ENCODE measurements at places on chromosomes 1 and 21.

GRCh38 chr1:226061841-226062557, 517 bp upstream of the H3-3A start:
- peak; percentile 56 for DNase-seq

- no peak for DNase-seq
Measured at GRCh38 chr1:230823931-230824381, 44.4 kb downstream of the C1orf198 start.

DNA sequence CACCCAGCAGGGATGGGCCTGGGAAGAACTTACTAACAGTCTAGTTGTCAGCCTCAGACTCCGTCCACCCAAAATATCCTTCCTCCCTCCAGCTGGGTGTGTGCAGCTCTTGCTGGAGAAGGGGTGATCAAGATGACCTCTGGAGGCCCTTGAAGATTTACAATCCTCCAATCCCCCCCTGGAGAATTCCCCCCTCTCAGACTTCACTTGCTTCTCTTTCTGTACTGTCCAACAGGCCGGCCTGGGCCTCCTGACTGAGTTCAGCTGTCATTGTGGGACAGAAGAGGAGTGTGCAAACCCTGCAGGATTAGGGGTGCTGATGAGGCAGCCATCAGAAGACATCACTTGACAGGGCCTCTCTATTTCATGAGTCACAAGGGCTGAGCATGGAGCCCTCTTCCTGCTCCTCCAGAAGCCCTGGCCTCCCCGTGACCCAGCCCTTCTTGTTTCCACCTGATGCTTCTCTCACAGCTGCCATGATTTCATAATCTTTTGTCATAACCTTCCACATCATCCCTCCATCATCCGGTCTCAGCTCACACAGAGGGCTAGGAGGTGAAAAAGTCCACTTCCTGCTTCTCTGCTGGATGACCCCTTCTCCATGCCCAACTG, 17.5 kb upstream of the IGFN1 start:
- DNase-seq: no peak

DNA sequence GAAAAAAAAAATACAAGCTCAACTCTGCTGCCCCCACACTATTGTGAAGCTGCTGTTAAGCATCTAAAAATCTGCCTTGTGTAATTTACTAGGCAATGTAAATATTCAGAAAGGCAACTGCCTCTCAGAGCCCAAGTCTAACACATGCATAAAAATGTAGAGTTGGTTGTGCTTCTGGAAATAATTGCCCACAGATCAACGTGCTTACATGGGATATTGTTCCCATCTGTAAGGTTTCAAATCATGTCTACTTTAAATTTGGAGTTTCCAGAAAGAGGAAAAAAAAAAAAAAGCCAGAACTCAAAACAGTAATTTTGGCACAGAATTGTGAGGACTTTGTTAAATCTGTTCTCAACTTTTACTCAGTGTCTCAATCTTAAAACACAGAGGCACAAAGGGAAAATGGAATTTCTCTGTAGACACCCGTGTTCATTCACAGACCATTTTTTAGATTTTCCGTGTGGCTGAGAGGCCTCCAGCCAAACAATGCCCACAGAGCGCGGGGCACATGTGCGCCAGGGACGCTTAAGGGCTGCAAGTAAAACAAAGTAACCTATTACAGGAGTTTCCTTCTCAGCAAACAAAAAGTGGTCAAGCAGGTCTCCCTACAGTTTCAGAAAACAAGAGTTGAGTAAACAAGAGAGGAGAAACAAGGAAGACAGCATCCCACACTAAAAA, 115.5 kb downstream of the RERE start:
- no peak for DNase-seq

DNA sequence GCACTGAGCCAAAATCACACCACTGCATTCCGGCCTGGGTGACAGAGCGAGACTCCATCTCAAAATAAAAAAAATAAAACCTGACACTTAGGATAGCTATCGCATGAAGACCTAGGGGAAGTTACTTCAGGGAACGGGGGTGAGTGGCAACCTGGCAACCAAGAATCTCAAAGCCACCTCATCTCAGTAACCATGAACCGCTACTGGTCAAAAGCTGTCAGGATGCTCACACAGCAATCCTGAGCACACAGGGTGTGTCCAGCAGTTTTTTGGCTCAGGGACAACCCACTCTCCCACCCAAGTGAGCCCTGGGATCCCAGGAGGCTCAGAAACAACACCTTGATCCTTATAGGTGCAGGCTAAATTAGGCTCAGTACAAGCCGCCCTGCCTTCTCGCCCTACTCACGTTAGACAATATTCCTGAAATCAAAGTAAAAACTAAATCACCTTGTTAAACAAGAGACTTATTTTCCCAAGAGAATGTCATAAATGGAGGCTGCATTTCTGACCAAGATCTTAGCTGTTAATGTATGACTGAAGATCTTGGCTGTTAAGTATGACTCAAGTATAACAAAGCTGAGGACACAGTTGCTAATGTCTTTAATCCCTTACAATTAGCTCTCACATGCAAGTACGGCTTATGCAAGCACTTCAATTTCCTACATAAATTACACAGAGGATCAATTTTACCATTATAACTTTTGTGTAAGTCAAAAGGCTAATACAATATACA, 48.3 kb upstream of the NADK start:
- DNase-seq: no peak

DNA sequence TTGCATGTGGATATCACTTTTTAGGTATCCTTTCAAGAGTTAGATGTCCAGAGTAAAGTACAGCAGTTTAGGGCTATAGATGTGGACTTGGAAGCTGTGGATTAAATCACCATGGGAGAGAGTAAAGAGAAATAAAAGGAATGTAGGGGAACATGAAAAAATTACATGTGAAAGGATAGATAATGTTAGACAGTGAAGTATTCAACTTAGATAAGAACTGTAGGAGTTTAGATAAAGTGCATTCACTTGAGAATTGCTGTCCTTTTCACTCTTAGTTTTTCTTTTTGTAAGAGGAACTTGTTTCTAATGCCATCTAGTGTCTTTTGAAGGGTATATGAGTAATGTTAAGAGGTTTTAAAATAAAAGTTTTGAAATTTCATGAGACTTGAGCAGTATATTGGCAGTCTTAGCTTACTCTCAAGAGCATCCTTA, 40.1 kb downstream of the MAST2 start:
- DNase-seq: peak; percentile 6

DNA sequence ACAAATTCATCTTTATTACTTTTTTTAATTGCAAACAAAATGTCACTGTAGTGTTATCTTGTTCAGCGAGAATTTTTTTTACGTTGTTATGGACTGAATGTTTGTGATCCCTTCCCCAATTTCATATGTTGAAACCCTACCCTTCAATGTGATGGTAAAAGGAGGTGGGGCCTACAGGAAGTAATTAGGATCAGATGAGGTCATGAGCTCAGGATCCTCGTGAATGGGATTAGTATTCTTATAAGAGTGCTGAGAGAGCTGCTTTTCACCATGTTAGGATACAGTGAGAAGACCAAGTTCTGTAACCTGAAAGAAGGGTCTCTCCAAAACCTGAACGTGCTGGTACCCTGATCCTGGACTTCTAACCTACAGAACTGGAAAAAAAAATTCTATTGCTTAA, 646.0 kb upstream of the TMPRSS15 start:
- DNase-seq: no peak

Measured in CD4-positive, alpha-beta T cell treated with Interferon alpha-2 for 1 hour (primary cell).